Ureter (tissue), 1 donor: ENCODE measurements at places on chromosomes 5 and 9. TPM values are rescaled to one million over a fixed set of nuclear protein-coding genes. Genes with fewer than 3 reads are reported as not detected.

The SGCD gene
- total RNA-seq: 2.8 TPM

The ADAMTSL2 gene
- total RNA-seq: 8.8 TPM

The ERAP2 gene
- total RNA-seq: 9.2 TPM

The PDLIM7 gene
- total RNA-seq: 218 TPM

The WHRN gene
- total RNA-seq: 11.8 TPM

The FCN2 gene
- total RNA-seq: 0.49 TPM

The PLPPR1 gene
- not detected for total RNA-seq

- DNase-seq: no peak
These were observed 630.1 kb upstream of the KLF4 start for GRCh38 chr9:108119530-108120113.

- DNase-seq: no peak
These were observed 27.9 kb downstream of the ANXA1 start for GRCh38 chr9:73179589-73179988.

DNA sequence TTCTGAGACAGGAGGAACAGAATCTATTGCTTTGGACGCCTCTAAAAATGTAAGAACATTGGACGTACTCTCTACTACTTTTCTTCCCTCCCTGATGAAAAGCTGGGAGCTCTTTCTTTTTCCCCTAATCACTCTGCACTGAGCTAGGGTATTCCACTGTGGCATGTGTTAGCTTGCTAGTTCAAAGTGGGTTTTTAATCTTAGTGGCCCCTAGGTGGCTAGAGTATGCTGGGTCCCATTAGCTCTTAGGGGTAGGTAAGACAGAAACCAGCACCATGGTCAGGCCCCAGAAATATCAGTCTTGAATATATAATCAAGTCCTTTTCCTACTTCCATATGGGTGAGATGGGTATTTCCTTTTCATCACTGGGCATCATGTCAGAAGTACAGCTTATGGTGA is 945.2 kb upstream of the PTPRD start:
- DNase-seq: no peak

DNA sequence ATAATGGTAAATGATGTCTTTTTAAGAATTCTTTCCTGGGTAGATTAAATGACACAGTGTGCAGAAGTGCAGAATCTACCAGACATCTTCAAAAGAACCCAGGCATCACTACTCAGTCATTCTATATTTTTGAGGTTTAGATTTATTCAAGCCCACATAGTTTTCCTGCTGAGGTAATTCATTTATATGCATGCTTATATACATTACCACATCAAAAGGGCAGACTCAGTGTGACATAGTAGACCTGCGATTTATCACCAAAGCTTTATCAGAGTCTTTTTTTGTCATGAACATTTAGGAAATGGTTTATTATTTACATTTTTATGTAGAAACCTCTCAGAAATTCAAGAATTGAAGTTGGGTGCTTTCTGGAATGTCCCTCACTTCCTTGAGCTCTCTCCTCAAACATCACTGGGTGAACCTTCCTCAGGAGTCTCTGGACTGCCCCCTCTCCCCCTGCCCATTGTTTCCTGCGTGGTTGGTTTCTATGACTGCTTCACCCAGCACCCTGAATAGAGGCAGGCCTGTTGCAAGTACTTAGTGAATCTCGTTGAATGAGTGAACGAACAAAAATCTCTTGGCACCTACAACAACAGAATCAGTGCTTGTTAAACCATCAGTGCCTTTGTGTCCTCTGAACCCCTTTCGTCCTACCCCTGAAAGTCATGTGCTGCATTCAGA is 42.5 kb downstream of the ADAMTS16 start:
- DNase-seq: no peak

DNA sequence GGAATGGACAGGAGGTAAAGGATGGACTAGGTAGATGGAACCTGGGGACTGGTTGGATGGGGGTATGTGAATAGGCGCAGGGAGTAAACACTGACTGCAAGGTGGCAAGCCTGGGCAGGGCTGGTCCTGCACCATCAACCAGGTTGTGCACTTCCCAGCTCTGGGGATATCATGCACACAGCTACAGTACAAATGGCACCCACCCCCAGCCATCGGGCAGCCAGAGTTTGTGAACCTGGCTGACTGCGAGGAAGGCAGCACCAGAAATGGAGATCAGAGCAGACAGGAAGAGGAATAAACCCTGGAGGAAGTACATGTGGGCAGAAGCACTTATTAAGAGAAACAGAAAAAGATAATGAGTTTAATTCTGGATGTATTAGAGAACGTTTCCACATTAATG is 229.1 kb downstream of the ESM1 start:
- no peak for DNase-seq

DNA sequence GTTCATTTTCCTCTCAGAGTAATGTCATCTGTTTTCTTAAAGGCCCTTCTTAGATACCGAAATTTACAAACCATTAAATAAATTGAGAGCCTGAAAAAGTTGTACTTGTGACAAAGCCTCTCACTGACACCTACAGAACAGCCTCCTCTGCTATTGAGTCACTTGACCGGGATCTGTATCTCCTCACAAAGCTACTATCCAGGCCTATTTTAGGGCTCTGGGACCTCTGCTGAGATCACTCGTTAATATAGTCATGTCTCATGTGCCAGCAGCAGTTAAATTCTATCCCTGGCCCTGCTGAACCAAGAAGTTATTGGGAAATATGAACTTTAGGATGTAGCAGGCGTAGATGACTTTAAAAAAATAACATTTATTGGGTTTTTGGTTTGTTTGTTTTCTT is 31.1 kb downstream of the FBXO38 start:
- no peak for DNase-seq

- DNase-seq: peak; percentile 20
These were observed 91.5 kb downstream of the ADAMTS2 start for GRCh38 chr5:179253730-179254129.

DNA sequence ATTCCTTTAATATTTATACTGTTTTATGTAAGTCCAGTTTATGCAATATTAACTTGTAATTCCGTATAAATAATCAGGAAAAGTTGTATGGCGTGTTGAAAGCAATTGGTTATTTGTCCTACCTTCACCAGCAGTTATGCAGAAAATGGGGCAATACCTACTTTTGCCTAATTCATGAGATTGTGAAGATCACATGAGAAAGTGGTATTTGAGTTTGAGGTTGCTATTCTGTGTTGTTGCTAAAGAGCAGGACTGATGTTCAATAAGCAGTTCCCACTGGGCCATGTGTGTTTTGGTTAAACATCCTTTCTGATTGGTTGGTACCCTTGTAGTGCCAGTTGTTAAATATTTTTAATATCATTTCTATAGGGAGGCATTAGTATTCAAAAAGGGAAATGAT is 3.2 kb downstream of the TGFBR1 start:
- no peak for DNase-seq
